T-cell (primary cell): ENCODE measurements at places on chromosomes 13 and 19. TPM values are rescaled to one million over a fixed set of nuclear protein-coding genes. Genes with fewer than 3 reads are reported as not detected.

The CASP14 gene
- total RNA-seq: not detected

The HRC gene
- total RNA-seq: not detected

The TPTE2 gene
- not detected for total RNA-seq

The MAG gene
- 0.16 TPM for total RNA-seq

The METTL21C gene
- total RNA-seq: not detected
